Naive thymus-derived CD8-positive, alpha-beta T cell (primary cell): ENCODE measurements at places on chromosomes 3 and 15. TPM values are rescaled to one million over a fixed set of nuclear protein-coding genes. Genes with fewer than 3 reads are reported as not detected.

Gene NR1I2
- total RNA-seq = 0.91 TPM

DNA sequence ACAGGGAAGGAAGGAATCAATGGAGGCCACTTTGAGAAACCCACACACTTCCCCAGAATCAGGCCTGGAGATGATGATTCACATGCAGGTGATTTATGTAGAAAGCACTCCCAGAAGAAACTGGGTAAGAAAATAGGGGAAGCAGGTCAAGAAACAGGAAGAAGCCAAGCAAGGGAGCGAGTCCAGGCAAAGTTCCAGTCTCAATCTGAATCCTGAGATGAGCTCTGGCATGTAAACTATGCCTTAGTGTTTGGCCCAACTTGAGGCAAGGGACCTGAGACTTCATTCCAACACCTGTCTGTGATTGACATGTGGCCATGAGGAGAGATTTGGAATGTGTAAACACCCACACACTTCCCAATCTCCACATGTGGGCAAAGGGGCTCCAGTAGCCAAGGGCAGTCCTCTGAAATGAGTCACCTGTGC lies 61.6 kb upstream of the CTNNB1 start:
- no peak for DNase-seq

- DNase-seq = no peak
Measured at GRCh38 chr3:191753196-191753595, 292.2 kb downstream of the PYDC2 start.

Gene EFHB
- total RNA-seq = 0.78 TPM

DNA sequence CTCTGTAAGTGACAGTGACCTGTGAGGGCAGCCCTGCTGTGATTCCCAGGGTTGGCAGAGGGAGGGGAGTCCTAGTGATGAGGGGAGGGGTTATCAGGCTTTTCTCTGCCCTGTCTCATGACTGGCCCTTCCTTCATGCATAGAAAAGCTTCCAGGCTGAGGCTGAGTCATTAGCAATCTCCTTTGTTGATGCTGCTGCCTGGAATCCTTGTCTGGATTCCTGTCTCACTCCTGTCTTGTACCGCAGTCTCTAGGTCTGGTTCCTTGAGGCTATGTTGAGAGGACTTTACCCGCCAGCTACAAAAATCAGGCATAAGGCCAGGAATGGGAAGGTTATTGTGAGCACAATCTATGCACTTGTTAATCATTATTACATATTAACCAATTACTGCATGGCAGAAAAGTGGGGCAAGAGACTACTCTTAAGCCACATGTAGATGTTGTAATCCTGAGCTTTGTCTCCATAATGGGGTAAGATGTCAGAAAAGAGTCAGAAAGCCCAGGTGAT lies 7.2 kb downstream of the KLHL6 start:
- no peak for DNase-seq

Gene ADAMTSL3
- total RNA-seq = not detected

Gene EIF2A
- 103 TPM for total RNA-seq
